ENCODE measurements at places on chromosomes 5 and 9.

DNA sequence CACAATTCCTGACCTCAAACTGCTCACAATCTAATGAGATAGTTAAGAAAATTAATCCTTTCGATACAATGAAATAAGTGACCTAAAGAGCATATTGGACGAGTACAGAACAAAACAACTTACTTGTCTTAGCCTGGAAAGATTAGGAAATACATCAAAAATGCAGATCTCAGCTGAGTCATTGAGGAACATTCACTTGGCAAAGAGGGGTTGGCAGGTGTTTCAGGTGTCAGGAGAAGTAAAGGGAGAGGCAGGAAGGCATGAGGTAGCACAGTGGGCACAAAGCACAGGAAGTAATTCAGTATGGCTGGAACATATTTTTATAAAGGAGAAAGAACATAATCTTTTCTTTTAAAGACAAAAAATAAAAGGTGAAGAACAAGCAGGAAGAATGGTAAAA lies 628.8 kb upstream of the RGMB start:
- DNase-seq, result no peak

GRCh38 chr9:81621785-81622259 lies 67.5 kb downstream of the TLE1 start:
- DNase-seq, result no peak

- DNase-seq, result no peak
Observed at GRCh38 chr5:178996156-178996555, 1.0 kb upstream of the GRM6 start.

DNA sequence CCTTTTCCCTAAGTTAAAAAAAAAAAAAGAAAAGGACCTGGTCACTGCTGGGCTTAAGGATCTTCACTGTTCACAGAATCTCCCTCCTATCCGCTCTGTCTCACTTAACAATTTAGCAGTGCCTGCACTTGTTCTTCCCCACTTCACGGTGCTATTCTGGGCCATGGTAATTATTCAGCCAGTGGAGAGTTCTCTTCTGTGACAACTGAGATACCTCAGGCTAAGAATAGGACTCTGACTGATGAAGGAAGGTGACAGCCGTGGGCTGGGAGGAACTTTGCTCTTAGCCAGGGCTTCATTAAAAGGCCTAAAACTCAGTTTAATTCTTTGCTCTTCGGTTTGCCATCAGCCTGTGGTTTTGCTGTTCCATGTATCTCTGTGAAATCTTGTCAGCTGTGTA lies 51.9 kb upstream of the ENTREP1 start:
- DNase-seq, result no peak

DNA sequence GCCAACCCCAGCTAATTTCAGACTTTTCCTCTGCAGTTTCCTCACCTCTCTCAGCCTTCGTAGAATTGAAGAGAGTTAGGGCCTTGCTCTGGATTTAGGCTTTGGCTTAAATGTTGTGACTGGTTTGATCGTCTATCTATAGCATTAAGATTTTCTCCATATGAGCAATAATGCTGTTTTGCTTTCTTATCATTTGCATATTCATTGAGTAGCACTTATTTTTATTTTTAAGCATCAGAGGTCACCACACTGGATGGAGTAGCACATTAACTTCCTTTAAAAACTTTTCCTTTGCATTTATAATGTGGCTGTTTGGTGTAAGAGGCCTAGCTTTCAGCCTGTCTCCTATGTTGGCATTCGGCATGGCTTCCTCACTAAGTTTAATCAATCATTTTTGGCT lies 12.6 kb upstream of the PCBD2 start:
- DNase-seq, result no peak

- DNase-seq, result no peak
Observed at GRCh38 chr9:237858-238345, 23.2 kb downstream of the DOCK8 start.

DNA sequence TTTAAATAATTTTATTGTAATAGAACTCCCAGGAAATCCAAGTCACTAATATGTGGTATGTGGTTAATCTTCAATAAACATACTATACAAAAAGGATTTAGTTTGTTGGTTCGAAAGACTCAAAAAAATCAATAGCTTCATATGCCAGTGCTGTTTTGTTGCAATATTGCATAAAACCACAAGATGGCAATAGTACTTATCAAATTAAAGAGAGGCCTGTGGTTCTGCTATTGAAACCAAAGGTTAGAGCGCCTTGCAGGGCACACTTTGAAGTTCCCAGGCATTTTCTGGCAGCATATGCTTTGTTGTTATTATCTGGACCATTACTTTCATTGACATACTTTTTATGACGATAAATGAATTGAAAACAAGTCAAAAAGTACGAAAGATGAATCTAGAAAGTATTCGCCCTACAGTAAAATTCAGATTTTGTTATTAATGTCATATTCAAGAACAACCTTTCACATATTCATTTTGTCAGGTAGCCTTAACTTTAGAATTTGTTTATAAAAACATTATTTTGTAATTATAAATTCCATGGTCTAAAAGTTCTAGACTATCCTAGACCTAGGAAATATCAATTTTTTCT lies 316.3 kb downstream of the MCTP1 start:
- no peak for DNase-seq
